ENCODE measurements at places on chromosomes 7 and 10.

- DNase-seq = no peak
These were observed 34.5 kb downstream of the GOT1 start for GRCh38 chr10:99395750-99396445.

DNA sequence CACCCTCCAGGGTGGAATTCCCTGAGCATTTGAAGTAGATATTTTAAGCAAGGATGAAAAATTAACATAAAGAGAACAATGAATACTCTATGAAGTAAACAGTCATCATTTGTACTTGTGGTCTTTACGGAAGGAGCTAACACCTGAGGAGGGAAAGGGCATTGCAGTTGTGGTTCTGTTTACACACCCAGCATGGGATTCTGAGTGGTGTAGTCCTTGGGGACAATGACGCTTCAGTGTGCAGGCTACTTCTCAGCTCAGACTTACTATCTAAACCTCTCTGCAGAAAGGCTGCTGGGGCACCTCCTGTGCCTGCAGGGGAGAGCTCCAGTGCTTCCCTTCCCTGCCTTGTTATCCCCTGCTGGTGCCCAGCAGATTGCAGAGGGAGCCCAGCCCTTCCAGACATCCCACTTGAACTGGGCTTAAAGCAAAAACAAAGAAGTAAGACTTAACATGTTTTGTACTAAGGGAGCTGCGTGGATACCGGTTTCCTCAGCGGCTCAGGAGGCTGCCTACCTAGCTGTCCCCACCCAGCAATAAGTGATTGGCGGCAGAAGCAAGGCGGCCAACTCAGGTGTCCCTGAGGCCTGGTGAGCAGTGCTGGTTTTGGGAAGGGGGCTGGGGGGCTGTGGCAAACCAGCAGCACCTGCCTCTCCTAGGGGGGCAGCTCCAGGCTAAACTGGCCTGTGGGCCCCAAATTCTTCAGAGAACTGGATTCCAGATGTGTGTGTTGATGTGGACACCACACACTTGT lies 89.1 kb downstream of the CELF2 start:
- DNase-seq = no peak

DNA sequence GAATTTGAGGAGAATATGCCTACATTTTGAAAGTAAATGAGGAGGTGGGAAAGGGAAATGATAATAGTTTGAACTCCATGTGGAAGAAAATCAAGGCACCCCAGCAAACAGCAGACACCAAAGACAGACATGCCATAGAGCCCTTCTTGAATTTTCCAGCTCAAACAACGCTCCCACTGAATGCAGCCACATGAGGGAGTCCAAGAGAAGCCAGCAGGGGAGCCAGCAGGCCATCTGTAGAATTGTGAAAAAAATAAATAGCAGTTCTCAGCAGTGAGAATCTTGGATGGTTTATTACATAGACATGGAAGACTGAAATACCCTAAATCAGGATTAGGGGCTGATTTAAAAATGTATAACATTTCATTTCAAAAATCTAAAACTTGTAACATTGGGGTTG lies 1567.3 kb upstream of the LRRTM3 start:
- DNase-seq = peak; percentile 17

DNA sequence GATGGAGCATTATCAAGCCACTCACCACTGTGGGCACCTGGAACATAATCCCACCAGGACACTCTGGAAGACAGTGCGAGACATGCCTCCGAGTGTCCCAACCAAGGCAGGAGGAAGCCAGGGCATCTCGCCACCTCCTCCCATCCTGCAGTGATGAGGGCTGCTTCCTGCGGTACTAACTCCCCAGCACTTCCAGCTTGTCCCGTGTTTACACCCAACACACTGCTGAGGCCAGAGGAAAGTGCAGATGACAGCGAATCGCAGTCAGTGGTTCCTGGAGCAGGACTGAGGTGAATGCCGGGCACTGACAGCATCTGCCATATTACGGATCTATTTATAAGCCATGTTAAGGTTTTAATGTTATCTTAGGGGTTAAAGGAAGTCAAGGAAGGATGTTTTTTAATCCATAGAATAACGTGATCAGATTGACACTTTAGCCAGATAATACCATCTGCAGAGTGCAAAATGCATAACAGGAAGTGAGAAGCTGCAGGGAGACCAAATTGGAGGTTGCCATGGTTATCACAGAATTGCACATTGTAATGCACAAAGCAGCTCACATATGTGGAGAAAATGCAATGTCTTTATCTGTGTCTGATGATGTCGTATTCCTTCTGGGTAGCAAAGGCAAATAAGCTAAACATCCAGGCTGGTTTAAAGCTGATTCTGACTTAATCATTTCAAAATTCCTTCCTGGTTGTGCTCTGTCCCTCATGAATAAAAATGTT lies 314.1 kb upstream of the C7orf33 start:
- no peak for DNase-seq

DNA sequence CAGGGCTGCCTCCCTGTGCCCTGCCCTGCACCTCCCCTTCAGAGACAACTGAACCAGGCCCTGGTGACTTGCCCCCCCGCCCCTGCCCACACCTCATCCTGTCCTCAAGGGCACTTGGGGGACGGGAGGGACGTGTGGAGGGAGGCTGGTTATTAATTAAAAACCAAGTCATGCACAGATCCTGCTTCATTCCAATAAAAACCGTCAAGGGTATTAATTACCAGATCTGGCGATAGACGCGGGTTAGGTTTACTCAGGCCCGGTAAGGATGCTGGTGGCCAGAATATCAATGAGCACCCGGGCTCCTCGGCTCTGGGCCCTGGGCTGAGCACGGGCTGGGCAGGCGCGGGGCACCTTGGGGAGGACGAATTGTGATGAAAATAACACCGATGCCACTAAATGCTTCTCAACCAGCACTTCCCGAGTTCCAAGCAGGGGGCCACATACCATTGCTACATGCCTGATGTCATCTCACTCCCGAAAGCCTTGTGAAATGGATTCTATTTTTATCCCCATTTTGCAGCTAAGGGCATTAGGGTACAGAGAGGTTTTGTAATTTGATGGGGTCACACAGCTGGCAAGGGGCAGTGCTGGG lies 24.5 kb upstream of the GTF2IRD1 start:
- no peak for DNase-seq
